Uterine smooth muscle cell (primary cell): ENCODE measurements at places on chromosomes 16 and 17. TPM values are rescaled to one million over a fixed set of nuclear protein-coding genes. Genes with fewer than 3 reads are reported as not detected.

Gene KRTAP2-3
- 0.12 and 1.00 TPM in 2 replicates for total RNA-seq

Gene CLEC18A
- total RNA-seq, result 0.12 and 0.22 TPM in 2 replicates

Gene GNAO1
- total RNA-seq, result under 0.01 TPM in 2 replicates

Gene CXCL16
- total RNA-seq, result 0.33 and 1.6 TPM in 2 replicates

Gene SECTM1
- total RNA-seq, result 2.9 and 3.9 TPM in 2 replicates

Gene GLTPD2
- total RNA-seq, result not detected in 2 replicates

Gene C1QTNF1
- total RNA-seq, result 4.8 and 21.0 TPM in 2 replicates

Gene NPIPB13
- total RNA-seq, result 0.33 and 0.75 TPM in 2 replicates

Gene P2RX1
- under 0.01 and 0.25 TPM in 2 replicates for total RNA-seq

Gene CCL15
- total RNA-seq, result not detected in 2 replicates

Gene CCL14
- total RNA-seq, result not detected in 2 replicates

Gene RAB37
- total RNA-seq, result 0.11 TPM in 1 of 2 replicates, not detected in the other

Gene GAS2L2
- total RNA-seq, result under 0.01 TPM in 1 of 2 replicates, not detected in the other

Gene BPTF
- 41.2 and 43.9 TPM in 2 replicates for total RNA-seq

Gene DNASE1
- 17.8 and 19.5 TPM in 2 replicates for total RNA-seq

Gene TVP23C
- total RNA-seq, result 24.2 and 47.6 TPM in 2 replicates

Gene UNC45B
- not detected in 2 replicates for total RNA-seq

Gene GLP2R
- total RNA-seq, result under 0.01 TPM in 1 of 2 replicates, not detected in the other

Gene IRX6
- total RNA-seq, result not detected in 2 replicates

Gene IRX5
- not detected in 2 replicates for total RNA-seq

Gene CCDC78
- 4.2 and 4.8 TPM in 2 replicates for total RNA-seq

Gene CDH8
- total RNA-seq, result not detected in 2 replicates
